ENCODE measurements at places on chromosomes 7 and 10.

- DNase-seq: peak; percentile 55
Measured at GRCh38 chr7:44637788-44638594, 31.6 kb downstream of the OGDH start.

DNA sequence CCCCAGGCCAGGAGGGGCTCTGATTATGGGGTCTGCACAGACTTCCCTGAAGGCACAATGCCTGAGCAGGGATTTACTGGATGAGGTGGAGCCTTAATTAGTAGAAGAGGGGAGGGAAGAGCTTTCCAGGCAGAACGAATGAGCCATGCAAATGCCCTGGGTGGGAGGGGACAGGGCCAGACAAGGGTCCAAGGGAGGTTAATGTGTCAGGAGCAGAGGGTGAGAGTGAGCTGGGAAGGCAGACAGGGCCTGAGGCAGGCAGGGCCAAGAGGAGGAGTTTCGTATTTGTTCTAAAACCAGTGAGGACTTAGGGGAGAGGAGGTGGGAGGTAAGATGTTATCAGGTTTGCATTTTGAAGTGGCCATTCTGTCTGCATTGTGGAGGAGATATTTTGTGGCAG, 65.3 kb downstream of the NPY start:
- DNase-seq: no peak

DNA sequence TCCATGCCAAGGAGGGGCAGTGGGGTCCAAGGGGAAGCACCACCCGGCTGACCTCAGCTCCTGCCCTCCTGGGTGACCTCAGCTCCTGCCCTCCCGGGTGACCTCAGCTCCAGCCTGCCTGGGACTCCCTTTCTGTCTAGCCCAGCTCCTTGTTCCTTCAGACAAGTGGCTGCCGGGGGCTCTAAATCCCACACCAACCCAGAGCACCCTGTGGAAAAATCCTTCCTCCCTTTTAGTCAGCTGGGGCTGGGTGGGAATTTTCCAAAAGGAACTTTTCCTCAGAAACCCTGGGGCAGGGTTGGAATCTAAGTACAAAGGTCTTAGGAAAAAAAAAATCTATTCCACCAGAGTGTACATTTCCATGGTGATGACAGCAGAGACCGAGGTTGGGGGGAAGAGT, 36.3 kb downstream of the AKR1B1 start:
- no peak for DNase-seq

DNA sequence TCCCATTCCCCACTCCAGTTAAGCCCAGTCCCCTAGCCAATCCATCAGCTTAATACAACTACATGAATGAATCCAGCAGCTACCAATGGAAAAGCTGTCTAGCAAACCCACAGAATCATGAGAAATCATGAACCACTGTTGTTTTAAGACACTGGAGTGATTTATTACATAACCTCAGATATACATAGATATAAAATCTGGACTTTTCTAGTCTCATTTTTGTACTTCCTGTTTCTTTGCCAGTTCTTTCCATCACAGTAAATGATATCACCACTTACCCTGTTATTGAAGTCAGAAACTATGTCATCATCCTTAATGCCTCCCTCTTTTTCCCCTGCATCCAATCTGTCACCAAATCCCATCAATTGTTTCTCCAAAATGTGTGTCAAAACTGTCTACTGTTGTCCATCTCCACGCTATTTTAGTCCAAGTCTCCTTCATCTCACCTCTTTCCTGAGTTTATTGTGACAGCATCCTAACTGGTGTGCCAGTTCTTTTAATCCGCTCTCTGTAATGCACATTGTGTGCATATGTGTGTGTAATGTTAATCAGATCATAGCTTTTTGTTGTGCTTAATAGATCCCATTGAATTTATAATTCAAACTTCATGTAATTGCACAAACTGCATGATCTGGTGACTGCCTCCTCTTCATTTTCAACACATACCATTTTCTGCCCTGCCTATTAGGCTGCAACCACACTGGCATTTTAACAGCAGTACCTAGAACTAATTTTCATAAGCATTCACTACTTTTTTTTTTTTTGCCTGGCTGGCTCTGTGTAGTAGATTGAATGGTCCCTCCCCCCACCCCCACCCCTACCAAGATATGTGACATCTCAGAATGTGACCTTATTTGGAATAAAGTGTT, 56.0 kb downstream of the MKLN1 start:
- no peak for DNase-seq

GRCh38 chr7:112579388-112579787, 98.6 kb downstream of the LSMEM1 start:
- DNase-seq: no peak

- DNase-seq: no peak
Measured at GRCh38 chr7:134300988-134301387, 15.7 kb downstream of the SLC35B4 start.

DNA sequence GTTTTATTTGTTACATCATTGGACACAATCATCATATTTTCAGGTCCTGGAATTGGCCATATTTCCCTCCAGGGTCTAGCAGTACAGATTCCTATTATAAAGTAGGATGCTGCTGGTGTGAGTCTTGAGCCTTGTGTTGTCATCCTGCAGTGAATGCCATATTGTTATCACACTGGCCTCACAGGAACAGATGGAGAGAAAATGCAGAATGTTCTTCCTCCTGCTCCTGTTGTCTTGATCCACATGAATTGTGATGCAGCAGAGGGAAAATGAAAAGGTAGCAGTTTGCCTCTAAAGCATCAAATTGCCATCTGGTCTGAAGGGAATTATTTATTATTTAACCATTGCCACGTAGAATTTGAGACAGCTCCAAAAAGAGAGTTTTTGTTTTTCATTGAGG, 248.6 kb downstream of the GPAM start:
- no peak for DNase-seq

GRCh38 chr10:47283101-47283630, 16.8 kb upstream of the GDF10 start:
- DNase-seq: no peak

DNA sequence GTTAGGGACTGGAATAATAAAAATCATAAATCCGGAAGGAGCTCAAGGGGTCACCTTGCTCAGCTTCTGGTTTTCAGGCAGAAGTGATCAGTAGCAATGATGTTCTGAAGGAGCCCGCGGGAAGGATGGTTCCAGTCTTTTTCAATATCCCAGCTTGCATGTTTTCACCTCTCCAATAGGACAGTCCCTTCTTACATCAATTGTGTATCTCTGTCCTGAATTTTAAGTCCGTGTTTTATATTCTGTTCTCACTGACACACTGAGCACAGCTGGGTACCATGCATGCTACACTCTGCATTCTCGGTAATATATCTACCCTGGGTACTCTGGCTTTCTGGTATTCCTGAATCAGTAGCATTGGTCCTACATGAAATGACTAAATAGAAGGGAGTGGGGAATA, 55.2 kb upstream of the SLC35B4 start:
- DNase-seq: no peak

- no peak for DNase-seq
Measured at GRCh38 chr7:98054585-98054984, 52.1 kb upstream of the LMTK2 start.

- no peak for DNase-seq
Measured at GRCh38 chr10:110631934-110632333, 12.2 kb upstream of the RBM20 start.

GRCh38 chr10:7258948-7259523, 151.8 kb downstream of the SFMBT2 start:
- DNase-seq: peak; percentile 91

DNA sequence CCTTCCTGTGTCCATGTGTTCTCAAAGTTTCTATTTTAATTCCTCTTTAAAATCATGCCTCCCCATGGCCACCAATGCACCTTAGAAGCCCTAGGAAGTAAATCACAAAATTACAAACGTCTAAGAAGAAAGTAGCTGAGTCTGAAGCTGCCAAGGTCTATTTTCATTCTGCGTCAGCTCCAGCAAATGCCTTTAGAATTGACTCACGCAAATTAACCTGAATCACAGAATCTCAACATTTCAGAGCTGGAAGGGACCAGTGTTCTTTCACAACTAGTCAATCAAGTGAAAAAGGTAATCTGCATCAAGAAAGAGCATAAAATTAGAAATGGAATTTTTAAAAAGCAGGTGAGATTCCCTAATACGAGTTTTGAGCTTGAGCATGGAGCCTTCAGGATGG, 1017.6 kb downstream of the SORCS3 start:
- no peak for DNase-seq

DNA sequence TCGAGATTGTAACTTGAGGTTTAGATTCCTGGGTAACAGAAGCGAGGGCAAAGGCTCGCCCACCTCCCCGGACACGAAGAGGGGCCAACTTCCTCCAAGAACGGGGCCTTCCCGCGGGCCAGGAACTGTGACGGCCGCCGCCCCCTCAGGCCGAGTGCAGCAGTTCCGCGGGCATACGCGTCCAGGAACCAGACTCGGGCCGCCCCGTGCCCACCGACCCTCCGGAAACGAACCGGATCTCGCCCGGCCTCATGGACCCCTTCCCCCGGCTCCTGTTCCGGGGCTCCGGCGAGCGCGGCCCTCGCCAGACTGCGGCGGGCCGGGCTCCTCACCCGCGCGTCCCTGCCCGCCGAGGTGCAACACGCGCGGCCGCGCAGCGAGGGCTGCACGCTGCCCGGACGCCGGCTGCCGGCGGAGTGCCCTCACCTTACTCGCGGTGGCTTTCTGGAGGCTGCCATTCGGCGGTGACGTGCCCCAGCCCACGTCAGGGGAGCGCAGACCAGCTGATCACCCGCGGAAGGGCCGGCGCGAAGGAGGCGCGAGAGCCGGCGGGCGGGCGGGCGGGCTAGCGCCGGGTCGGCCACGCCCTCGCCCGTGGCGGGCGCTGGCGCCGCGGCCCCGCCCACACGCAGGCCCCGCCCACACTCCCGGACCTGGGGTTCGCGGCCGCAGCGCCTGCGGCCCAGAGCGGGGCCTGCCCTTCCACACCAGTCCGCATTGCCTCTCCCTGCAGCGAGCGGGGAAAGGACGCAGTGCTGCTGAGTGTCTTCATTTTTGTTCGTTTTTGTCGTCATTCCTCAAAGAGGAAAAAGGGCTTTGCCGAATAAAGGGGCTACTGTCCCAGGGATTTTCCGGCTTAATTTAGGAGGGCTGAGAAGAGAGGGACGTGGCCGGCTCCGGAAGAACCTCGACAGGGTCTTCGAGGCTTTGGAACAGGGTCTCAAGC, at the start of gene XPNPEP1:
Gene XPNPEP1 (minus strand): TSS at position 536 of the 946 bp plus-strand sequence. CDS start 78 bp downstream, at position 458.
- peak; percentile 67 for DNase-seq

GRCh38 chr10:3874990-3875841, 90.2 kb upstream of the KLF6 start:
- peak; percentile 25 for DNase-seq

- DNase-seq: no peak
Measured at GRCh38 chr10:11242443-11243387, 225.0 kb downstream of the CELF2 start.

- DNase-seq: no peak
Measured at GRCh38 chr7:16278167-16278787, 143.1 kb downstream of the CRPPA start.

- DNase-seq: no peak
Measured at GRCh38 chr10:72242675-72243074, 26.6 kb upstream of the ASCC1 start.

DNA sequence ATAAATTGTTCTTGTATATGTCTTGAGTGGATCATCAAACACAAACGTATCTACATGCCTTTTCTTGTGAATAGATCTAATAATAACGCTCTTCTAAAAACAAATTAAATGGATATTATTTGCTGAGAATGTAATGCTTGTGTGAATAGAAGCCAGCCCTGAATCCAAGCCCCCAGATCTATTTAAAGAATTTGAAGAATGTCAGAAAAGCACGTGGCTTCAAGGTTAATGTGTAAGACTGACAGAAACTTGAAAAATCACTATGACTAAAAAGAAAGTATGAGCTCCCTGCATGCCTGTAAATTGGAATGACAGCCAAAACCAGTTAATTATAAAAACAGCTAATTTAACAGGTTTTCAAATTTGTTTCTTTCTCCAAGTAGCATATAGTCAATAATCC, 43.2 kb upstream of the ATRNL1 start:
- no peak for DNase-seq

DNA sequence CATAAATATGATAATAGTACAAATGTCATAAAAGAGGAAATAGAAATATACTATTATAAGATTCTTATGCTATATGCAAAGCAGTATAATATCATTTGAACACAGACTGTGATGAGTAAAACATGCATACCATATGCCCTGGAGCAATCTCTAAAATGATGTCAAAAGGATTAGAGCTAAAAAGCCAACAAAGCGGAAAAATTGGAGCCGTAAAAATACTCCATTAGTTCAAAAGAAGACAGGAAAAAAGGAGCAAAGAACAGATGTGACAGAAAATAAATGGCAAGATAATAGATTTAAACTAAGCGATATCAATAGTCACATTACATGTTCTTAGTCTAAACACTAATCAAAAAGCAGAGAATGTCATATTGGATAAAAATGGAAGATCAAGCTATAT, 191.0 kb upstream of the PLPP4 start:
- no peak for DNase-seq

GRCh38 chr10:10831085-10831484, 186.6 kb upstream of the CELF2 start:
- no peak for DNase-seq

DNA sequence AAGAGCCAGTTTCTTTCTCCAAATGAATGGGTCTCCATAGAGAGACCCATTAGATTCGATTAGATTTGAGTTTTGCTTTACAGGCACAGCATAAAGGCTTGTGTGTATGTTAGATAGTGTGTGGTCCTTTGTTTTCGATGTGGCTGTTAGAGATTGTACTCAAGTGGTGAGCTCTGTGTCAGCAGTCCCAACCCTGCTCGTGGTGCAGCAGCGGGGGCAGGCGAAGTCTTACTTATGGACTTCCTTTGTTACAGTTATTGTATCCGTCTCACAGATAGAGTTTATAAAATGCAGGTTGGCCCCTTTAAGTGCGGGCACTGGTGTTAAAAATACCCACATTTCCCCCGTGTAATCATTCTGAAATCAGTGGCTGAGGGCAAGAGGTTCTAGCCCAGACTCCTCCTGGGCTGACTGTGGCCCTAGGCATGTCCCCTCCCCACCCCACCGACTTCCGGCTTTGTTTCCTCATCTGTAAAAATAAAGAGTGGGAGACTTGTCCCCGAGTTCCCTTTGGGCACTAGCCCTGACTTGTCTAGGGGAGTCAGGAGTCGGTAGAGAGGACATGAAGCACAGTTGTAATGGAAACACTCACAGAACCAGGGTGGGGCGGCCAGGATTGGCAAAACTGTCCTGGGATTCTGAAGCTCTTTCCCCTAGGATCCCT, 28.6 kb downstream of the MTURN start:
- DNase-seq: peak; percentile 34

DNA sequence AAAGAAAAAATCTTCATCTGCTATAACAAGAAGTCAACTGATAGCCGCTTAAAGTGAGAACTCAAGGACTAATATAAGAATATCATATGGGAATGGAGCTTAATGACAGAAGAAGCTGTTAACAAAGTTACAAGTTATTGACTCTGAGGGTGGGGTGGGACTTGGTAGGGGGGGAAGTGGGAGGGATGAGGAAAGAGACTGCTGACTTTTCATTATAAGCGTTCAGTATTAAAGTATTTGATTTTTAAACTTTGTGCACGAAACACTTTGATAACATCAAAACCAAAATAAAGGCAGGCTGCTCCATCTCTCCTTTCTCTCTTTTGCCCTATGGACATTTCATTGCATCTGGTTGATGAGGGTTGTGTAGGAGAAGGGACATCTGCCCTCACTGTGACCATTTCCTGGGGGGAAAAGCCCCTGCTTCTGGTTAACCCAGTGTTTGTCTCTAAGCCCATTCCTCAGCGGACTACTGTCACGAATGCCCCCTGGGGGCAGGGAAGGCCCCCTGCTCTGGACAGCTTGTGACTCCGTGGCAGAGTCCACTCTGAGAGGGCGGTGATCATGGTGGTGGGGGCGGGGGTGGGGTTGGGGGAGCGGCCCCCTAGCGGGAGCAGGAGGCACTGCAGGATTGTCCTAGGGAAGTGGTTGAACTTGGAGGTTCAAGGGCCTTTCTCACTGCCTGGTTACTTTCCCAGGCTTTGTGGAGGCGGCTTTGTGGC, 17.4 kb downstream of the SLC13A4 start:
- peak; percentile 23 for DNase-seq

GRCh38 chr7:72538147-72538546, 126.0 kb upstream of the CALN1 start:
- no peak for DNase-seq

Data from CD8-positive, alpha-beta T cell (primary cell).